Activated naive CD4-positive, alpha-beta T cell (primary cell): ENCODE measurements at places on chromosomes 6 and 20.

GRCh38 chr20:32582659-32583580 lies 2.2 kb downstream of the NOL4L start:
- DNase-seq: no peak

DNA sequence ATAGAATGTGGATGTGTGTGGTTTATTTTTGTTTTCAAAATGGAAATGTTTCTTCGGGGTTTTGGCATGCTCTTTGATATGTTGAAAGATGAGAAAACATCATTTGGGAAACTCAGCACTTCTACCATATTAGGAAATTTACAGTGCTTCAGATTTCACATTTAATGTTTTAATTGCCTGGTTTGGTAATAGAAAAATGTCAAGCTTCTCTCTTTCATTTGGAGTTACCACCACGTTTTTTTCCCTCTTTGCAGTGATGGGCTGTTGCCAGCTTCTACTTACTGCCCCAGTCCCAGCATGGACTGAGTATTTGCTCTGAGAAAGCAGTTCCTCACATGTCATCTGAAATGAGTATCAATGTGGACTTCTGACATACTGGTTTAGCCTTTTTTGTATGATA lies 267.7 kb downstream of the PRL start:
- DNase-seq: no peak

- DNase-seq: no peak
These were observed 11.2 kb downstream of the LEMD2 start for GRCh38 chr6:33777398-33778388.

- no peak for DNase-seq
These were observed 205.0 kb downstream of the ARID1B start for GRCh38 chr6:156982168-156982567.

DNA sequence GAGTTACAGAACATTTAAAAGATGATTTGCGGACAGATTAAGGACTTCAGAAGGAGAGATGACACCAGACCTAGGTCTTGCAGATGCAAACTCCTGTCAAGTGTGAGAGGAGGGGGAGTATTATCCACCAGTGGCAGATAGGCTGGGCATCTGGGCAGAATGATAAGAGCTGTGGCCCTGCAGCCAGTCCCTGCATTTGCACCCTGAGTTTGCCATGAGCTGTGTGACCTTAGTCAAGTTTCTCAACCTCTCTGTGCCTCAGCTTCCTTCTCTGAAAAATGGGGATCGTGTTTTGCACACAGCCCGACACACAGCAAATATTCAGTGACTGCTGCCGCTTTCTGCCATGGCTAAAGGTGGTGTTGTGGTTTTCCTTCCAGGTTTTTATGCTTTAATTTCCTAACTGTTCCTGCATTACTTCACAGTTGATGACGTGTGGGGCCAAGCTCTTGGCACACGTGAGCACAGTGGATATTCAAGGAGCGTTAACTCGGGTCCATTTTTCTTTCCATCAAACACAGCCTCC lies 516.2 kb downstream of the CDH26 start:
- no peak for DNase-seq

GRCh38 chr6:8054276-8054675 lies 9.9 kb downstream of the BLOC1S5 start:
- DNase-seq: no peak

GRCh38 chr6:165877773-165878172 lies 214.7 kb upstream of the PDE10A start:
- no peak for DNase-seq

- no peak for DNase-seq
These were observed 4.6 kb downstream of the SGK2 start for GRCh38 chr20:43563429-43563828.

DNA sequence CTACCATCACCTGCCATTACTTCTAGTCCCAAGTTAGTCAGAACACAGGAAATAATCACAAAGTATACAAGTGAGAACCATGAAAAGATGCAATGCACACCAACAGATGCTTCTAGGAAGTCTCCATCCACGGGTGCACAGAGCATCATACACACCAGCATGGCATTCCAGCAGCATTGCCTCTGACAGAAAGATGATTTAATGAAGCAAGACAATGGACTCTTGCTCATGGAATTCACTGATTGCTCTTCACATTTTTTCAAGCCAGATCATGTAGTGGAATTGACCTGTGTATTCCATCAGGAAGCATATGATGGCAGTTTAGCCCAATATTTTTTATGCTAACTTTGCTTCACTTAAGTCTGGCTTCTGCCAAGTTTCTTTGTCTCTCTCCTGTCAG lies 406.3 kb upstream of the RGS17 start:
- DNase-seq: no peak
